ENCODE measurements at places on chromosomes 3 and 15.

DNA sequence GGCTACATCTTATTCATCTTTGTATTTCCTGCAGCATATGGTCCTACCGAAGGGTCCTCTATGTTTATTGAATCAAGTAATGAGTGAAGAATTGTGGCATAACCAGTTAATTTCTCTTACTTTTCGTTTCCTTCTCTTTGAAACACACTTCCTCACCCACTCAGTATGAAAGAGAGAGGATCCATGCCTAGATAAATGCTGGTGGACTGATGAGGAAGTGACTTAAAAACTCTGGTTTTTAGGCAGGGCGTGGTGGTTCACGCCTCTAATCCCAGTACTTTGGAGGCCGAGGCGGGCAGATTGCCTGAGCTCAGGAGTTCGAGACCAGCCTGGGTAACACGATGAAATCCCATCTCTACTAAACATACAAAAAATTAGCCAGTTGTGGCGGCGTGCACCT lies 2.2 kb upstream of the MB21D2 start:
- no peak for DNase-seq

DNA sequence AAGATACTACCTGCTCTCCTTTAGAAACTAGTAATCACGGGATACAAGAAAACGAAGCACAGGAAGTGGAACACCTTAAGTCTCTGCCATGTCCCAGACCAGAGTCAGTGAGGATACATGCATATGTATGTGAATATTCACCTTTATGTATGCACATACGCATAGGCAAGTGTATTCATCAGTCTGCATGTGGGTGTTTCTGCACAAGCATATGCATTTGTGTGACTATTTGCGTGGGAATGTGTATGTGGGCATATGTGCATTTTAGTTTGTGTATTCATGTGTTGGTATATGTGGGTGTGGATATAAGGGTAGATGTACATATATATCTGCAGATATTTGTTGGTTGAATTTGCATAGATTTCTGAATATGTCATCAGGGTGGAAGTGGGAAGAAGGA lies 889.7 kb downstream of the AGBL1 start:
- no peak for DNase-seq

- DNase-seq: no peak
Measured at GRCh38 chr3:45131201-45131600, 15.0 kb downstream of the CDCP1 start.

GRCh38 chr3:152937234-152937633 lies 102.3 kb downstream of the P2RY1 start:
- DNase-seq: no peak

DNA sequence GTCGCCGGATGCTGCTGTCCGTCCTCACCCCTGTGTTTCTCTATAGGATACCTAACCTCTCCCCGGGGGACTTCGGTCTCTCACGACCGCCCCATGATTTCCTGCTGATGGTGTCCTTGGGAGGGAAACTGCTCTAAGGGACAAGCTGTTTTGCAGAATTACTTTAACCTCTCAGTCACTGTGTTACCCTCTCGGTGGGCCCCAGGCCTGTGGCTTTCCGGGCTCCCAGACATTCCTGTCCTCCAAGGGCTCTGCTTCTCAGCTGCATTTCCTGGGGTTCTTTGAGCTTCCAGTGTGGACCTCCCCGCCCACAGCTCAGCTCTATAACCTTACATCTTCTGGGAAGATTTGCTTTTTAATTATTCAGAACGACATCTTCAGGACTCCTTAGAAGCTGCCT lies 40.9 kb downstream of the CHST2 start:
- DNase-seq: no peak

GRCh38 chr15:98904544-98904943 lies 103.0 kb downstream of the PGPEP1L start:
- no peak for DNase-seq

DNA sequence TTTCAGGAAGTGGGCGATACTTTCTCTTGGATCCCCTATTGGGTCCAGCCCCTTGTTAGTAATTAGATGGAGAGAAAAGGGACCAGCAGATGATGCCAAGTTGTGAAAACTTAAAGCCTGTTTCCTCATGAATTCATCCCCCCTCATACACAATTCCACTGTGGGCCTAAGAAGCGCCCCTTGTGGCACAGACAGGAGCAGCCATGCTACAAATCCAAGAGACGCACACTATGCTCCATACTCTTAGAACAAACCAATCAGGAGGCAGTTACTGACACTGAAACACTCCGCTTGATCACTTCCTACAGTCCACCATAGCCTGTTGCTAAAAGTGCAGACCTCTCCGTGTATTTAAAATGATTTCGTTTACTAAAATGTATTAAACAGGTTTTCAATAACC lies 111.3 kb upstream of the ARRDC4 start:
- no peak for DNase-seq

- DNase-seq: no peak
Measured at GRCh38 chr3:94336046-94336753, 273.3 kb downstream of the NSUN3 start.

GRCh38 chr3:159789742-159790635 lies 198.6 kb upstream of the IL12A start:
- DNase-seq: no peak

- DNase-seq: no peak
Measured at GRCh38 chr3:23271876-23272741, 69.0 kb downstream of the UBE2E2 start.
